Stimulated activated CD8-positive, alpha-beta memory T cell treated with anti-CD3 and anti-CD28 coated beads, Interleukin-2, amount 100 ng/mL, for 1 hour (primary cell): ENCODE measurements at places on chromosomes 6 and 20.

DNA sequence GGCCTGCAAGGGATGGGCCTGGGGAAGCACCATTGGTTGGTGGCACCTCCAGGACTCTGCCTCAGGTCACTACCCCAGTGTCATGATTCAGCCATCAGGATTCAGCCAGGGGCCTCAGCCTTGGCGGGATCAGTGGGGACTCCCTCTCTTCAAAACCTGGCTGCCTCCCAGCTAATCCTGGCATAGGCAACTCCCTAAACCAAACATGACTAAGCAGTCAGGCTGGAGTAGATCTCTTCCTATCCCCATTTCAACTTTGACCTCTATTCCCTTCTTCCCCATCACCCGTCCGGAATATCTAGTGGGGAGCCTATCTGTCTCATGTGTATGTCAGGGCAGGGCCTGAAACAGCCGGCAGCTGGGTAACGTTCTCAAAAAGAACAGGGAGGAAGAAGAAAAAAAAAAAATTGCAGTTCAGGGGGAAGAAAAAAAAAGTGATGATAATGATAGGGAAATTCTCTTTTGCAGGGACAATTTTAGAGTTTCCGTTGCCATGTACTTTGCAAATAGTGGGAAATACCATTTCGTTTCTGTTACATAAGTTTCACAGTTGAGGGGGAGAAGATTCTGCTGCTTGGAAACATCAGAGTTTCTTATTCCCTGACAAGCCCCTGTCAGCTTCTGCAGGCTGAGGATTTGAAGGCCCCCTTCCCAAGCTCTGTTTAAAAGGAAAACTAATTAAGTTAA, 4.1 kb upstream of the PREX1 start:
- no peak for DNase-seq

DNA sequence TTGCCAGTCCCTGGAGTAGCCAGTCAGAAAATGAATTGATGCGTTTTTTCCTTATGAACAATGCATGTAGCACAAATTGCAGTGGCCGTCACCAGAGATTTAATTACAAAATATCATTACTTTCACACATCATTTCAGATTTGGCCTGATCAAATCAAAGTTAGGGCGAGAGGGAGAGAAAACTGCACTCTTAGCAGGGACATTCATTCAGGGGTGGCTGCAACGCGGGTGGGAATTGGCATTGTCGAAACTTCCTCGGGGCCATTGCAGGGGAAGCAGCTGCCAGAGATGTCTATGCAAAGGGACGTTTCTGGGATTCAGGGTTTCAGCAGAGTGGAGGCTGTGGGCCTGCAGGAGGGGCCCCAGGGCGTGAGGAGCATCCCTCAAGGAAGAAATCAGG, 76.5 kb upstream of the TOP1 start:
- no peak for DNase-seq

- no peak for DNase-seq
These were observed 24.8 kb upstream of the DYNLRB1 start for GRCh38 chr20:34491226-34491931.

DNA sequence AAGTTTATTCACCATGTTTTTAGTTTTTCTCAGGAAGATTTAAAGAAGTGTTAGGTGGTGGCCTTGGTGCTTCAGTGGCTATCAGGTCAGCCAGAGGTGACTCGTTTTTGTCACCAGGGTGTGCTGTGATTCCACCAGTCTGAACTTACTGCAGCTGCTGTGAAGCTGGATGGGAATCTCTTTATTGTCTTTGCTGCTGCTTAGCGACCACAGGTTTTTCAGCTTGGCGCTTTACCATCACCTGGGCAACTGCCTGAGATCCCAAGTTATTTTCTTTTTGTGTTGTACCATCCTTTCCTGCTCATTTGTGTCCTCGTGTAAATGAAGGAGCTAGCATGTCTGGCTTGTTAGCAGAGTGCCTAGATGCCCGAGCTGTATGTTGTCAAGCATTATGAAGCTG, 146.9 kb downstream of the MACROD2 start:
- no peak for DNase-seq

DNA sequence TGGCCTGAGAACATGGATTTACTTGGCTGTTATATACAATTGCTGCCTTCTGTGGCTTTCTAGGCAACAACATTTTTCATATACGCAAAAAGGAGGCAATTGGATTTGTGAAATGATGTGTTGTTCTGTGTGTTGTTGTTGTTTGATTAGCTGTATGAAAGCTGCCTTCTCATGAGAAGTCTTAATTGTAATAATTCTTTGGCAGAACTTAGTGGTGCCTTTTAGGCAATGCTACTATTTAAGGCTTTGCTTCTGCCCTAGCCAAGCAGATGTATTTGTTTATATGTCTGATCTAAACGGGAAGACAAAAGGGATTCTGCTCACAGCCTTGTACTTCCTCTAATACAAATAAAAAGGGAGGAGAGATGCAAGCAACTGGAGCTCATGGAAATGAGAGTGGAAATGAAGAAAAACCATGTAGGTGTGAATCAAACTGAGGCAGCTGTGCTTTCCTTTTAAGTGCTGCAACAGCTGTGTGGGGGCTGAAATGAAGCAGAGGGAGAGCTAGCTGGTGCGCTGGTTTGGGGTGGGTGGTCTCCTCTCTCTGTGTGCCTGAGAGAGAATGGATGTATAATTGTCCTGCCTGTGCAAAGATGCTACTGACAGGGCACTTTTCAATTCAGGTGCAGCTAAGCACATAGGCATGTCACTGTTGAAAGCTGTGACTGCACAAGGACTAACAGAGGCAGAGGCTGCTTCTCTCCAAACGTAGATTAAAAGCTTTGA, 386.9 kb upstream of the MAN1A1 start:
- no peak for DNase-seq

DNA sequence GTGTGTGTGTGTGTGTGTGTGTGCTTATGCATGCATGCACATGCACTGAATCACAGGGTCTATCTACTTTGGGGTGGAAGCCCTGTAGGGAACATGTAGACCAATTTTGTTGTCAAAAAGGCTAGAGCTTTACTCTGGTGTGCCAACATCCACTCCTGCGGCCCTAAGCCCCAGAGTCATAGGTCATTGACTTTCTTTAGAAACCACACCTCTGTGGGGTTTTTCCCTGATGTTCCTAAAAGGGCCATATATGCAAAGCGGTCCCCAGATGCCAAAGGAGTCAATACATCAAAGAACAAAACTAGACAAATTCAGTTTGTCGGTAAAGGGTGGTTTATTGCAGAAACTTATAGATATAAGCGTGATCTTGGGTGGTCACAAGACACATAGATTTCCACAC, 29.8 kb upstream of the SLC2A12 start:
- no peak for DNase-seq

GRCh38 chr6:30219244-30219643, 6.0 kb upstream of the TRIM26 start:
- DNase-seq, result no peak

DNA sequence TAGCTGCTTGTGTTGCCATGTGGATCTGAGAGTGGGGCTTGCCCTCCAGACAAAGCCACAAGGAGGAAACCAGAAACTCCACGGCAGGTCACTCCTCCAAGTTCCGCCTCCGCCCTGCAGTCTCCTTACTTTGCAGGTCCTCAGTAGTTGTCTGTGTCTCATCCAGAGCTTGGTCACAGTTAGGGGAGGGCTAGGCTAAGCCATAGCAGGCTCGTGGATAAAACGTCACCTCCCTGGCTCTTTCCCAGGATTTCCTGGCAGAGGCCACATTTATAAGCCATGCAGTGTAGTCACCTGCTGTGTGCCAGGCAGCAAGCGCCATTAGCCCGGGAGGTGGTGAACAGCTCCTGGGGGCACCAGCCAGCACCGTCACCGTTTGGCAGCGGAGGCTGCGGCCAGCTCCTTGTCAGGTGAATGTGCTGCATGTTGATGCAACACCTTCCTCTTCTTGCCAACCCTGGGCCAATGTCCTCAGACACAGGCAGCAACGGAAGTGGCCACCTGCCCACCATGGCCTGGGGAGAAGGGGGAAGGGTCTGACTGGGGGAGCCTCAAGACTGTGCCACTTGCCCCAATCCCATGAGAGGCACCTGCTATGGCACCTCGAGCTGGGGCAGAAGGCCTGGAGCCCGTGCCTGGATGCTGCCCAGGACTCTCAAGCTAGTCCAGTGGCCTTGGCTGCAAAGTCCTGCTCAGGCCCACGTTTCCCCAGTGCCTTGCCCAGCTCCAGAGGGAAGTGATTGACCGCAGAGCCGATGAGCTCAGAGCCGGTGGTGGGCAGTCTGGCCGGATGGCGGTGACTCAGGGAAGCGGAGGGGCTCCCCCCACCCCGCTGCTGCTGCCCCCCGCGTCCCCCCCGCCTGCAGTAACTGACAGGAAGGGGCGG, 39.0 kb upstream of the SLCO4A1 start:
- no peak for DNase-seq

GRCh38 chr6:22801831-22802230, 232.5 kb downstream of the HDGFL1 start:
- no peak for DNase-seq

DNA sequence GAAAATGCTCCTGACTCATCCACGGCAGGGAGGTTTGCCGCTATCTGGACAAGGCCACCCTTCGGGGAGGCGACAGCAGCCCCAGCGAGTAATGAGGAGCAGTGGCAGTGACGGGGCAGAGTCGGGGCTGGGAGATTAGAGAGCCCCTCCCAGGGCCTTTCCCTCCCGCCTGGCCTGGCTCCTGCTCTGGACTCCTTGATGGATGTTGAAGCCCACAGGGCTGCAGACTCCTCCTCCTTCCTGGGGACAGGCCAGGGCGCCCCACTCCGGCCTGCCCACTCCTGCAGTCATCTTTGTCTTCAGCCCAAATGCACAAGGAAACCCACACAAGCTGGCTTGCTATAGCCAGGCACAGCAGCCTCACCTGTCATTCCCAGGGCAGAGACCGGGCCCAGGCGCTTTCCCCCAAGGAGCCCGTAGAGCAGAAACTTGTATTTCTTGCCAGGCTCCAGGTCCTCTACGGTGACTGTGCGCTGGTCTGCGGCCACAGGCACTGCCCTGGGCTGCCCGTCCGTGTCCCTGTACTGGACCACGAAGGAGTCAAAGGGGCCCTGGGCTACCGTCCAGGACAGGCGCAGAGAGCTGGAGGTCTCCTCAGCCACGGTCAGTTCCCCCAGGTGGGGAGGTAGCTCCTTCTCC, 7.7 kb downstream of the CYP21A2 start:
- DNase-seq, result no peak

DNA sequence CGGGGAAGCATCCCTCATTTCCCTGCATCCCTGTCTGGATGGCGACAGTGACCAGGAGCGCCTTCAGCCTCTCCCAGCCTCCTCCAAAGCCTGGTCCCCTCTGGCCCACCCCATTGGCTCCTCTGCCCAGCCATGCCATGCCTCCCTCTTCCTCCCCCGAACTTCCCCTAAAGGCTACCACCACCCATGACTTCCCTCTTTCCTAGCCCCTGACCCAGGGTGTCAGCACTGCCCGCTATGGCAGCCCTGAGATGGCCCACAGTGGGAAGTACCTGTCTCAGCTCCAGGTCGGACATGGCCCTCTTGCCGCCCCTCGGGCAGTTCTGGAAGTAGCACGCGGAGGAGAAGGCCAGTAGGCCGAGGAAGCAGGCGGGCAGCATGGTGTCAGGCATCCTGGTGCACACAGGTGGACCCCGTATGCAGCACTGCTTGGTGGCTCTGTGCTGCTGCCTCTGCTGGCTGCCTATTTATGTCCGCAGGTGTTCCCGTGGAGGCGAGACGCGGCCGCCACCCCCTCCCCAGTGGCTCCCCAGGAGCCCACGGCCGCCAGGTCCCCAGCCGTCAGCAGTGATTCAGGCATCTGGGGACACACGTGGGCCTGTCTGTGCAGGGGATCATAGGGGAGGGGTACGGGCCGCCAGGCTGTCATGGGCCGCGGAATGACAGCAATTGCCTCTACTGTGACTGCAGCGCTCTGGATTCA, at the start of gene AVP:
Gene AVP, minus strand, starts transcription at position 442 of the 703 bp plus-strand sequence. Its CDS starts 50 bp downstream, at position 392.
- no peak for DNase-seq

GRCh38 chr6:45445749-45446549, 68.2 kb upstream of the SUPT3H start:
- DNase-seq, result no peak

- no peak for DNase-seq
These were observed 443.8 kb upstream of the GJE1 start for GRCh38 chr6:141688916-141689315.

GRCh38 chr6:42099340-42100028, 42.9 kb downstream of the C6orf132 start:
- no peak for DNase-seq

- DNase-seq, result no peak
These were observed 35.9 kb downstream of the BEND3 start for GRCh38 chr6:107079429-107079828.

- DNase-seq, result no peak
These were observed 30.4 kb downstream of the C6orf89 start for GRCh38 chr6:36916126-36916525.

- DNase-seq, result no peak
These were observed 2.6 kb upstream of the SIRPB1 start for GRCh38 chr20:1622450-1622849.

DNA sequence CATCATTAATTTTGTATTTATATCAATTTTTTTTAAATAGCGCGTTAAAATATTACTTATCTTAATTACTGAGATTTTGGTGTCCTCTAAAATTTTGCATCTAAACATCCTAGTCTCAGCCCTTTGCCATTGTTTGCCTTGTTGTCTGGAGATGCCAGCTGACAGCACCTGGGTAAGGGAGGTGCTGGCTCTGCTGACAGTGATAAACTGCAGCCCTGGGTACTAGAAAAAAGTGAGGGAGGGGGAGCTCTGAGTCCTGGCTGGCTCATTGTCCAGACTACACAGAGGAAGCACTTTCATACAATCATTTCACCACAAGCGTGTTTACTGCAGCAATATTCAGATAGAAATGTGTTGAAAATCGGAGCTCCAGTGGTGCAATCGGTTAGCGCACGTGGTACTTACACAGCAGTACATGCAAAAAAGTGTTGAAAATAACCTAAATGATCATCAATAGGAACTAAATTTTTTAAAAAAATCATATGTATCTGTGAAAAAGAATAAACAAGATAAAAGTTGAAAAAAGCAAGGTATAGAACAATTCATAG, 18.5 kb upstream of the UBR2 start:
- no peak for DNase-seq

GRCh38 chr6:154306696-154307095, 49.9 kb downstream of the IPCEF1 start:
- no peak for DNase-seq

- DNase-seq, result no peak
These were observed 6.5 kb upstream of the TMEM242 start for GRCh38 chr6:157329829-157330228.

GRCh38 chr20:60424267-60424902, 466.2 kb downstream of the CDH26 start:
- no peak for DNase-seq

DNA sequence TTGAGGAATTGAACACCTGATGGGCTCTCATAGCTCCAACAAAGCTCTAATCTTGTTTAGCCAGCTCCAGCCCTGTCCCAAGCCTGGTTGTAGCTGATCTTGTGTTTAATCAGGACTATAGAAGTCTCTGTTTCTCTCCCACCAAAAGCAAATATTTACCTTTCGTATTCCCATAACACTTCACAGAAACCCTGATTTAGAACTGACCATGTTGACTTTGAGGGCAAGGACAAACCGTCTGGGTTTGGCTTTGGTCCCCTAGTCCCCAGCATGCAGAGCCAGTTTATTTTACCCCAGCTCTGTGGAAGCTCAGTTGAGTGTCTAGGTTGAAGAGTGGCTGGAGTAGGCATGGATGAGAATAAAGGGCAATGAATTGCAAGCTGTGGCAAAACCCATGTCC, 18.0 kb upstream of the SIM1 start:
- DNase-seq, result no peak

GRCh38 chr6:106124437-106125430, 38.6 kb downstream of the PRDM1 start:
- DNase-seq, result no peak

- no peak for DNase-seq
These were observed 88.8 kb downstream of the PCSK2 start for GRCh38 chr20:17315407-17316231.
